Renal cortical epithelial cell (primary cell): ENCODE measurements at places on chromosomes 2 and 18. TPM values are rescaled to one million over a fixed set of nuclear protein-coding genes. Genes with fewer than 3 reads are reported as not detected.

SOWAHC gene
- 20.7 and 23.4 TPM in 2 replicates for total RNA-seq

IL36A gene
- total RNA-seq: not detected in 2 replicates

DNA sequence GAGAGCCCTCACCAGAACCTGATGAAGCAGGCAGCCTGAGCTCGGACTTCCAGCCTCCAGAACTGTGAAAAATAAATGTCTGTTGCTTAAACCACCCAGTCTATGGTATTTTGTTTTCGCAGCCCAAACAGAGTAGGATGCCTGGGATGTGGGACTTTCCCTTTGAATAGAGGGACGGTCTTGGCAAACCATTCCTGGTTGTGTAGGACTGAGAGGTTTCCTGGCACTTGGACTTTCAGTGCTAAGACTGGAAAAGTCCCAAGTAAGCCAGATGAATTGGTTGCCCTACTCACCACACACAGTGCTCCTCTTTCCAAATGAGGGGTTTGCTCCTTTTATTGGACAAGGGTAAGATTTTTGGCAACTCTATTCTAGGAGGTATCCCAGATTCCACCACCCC, 46.8 kb upstream of the ACMSD start:
- DNase-seq: no peak

DNA sequence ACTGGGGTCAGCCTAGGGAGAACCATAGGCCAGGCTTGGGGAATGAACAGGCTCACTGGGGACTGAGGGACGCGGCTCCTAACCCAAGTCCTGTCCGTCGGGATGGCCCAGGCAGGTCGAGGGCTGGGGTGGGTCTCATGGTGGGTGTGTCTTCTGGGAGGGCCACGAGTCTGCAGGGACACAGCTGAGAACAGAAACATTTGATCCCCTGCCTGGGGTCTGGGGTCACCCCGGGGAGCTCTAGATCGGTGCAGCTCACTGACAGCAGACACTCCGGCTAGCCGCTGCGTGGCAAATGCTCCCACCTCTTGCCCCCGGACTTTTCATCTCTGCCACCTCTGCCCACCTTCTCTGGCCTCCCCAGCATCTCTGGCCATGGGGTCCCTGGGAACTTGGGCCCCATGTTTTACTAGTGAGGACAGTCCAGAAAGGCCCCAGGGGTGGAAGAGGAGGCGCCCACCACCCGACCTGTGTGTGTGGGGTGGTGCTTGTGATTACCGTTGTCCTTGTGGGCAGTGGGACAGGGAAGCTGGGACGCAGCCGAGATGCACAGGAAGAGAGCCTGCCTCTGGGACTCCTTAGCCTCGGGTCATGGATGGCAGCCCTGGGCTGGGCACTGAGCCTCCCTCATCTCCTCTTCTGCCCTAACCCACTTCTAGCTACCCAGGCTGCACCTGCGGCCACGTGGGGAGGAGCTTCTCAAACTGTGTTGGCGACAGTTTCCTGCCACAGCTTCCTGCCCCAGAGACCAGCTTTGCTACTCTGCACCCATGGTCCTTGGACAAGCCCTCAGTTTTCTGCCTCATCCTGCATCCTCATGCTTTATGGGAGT, 4.9 kb downstream of the ZAP70 start:
- no peak for DNase-seq

KIAA2012 gene
- not detected in 2 replicates for total RNA-seq

GRCh38 chr2:18883616-18884456, 294.5 kb upstream of the NT5C1B start:
- DNase-seq: peak; percentile 15

- no peak for DNase-seq
Observed at GRCh38 chr2:102278720-102279390, 32.5 kb upstream of the IL1RL1 start.

- DNase-seq: peak; percentile 98
Observed at GRCh38 chr2:207513551-207514257, 16.1 kb upstream of the CREB1 start.

- no peak for DNase-seq
Observed at GRCh38 chr2:60699617-60700016, 56.5 kb upstream of the PAPOLG start.

DNA sequence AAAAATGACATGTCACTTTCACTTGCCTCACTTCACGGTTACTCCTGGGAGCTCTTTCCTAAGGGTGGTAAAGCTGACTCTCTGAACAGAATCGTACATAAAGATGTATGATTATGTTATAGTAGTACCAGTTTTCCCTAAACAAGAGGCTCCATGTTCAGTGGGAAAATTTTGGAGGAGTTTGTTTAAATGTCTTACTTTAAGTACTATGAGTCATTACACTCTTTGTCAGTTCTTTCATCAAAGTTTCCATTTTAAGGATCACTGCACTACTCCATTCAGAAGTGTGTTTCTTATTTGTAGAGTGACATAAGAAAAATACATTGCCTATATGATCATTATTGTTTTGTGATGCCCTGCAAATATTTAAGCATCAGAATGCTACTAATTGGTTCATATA, 121.1 kb upstream of the FIGN start:
- peak; percentile 67 for DNase-seq

- DNase-seq: no peak
Observed at GRCh38 chr2:200737585-200737984, 74.1 kb upstream of the BZW1 start.

CTAGE1 gene
- under 0.01 TPM in 1 of 2 replicates, not detected in the other for total RNA-seq

GRCh38 chr2:58812771-58813344, 571.7 kb upstream of the FANCL start:
- no peak for DNase-seq

GRCh38 chr2:98140210-98140609, 53.2 kb downstream of the VWA3B start:
- no peak for DNase-seq

LOXHD1 gene
- not detected in 2 replicates for total RNA-seq

- no peak for DNase-seq
Observed at GRCh38 chr2:72154386-72154975, 6.8 kb upstream of the CYP26B1 start.

AMER3 gene
- not detected in 2 replicates for total RNA-seq

ST8SIA5 gene
- total RNA-seq: under 0.01 and 0.75 TPM in 2 replicates

DNA sequence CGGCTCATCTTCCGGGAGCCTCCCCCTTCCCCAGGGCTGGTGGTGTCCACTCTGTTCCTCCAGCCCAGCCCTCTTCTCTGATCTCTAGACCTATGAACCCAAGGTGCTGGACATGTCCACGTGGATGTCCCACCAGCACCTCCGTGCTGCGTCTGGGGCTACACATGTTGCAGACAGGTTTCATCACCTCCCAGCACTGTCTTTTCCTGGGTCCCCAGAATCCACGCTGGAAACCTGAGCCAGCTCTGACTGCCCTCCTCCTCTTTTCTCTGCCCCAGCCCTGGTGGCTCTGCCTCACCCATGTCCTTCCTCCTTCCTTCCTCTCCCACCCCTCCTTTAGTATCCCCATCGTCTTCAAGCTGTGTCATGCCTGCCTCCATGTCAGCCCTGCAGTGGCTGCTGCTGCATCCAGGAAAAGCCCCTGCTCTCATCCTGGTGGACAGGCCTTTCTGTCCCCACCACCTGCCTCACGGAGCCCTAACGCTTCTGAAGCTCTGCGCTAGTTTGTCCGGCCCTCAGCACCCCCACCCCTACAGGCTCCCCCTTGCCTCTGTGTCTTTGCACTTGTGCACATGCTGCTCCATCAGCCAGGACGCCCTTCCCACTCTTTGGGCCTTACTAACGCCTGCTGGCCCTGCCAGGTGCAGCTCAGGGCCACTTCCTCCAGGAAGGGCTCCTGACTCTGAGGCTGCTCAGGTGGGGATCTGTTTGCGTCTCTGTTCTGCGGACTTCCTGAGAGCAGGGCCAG, 105.9 kb downstream of the DYSF start:
- DNase-seq: no peak

GRCh38 chr2:64837925-64838641, 151.1 kb upstream of the SLC1A4 start:
- DNase-seq: peak; percentile 82

- DNase-seq: peak; percentile 6
Observed at GRCh38 chr18:52588931-52589330, 248.9 kb downstream of the DCC start.

ADD2 gene
- total RNA-seq: 0.35 and 2.3 TPM in 2 replicates

DNA sequence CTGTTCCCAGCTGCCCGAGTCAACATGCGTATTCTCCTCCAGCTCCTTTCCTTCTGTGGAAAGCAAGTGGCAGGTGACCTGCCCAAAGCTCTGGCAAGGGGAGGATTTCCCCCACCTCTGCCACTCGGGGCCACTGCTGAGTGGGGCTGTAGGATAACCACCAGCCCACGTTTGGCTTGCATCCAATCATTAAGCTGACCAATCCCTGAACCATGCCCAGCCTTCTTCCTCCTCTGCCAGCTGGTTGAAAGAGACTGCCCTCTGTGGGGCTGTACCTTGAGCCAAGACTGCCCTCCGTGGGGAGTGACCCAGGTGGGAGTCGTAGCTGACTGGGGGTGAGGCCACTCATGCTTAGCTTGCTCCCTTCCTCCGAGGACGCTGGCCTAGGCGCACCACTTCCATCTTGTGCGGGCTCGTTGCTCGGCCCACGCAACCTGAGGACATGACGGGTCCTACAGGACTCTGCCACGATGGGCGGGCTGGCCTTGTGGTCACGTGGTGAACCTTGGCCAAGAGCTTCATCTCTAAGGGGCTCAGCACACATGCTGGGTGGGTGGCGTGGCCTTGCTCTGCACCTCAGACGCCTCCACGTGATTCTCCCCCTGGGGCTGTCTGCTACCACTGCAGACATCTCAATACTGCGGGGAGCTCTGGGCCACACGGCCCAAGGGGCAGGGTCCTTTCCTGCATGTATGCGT, 112.1 kb downstream of the NDUFA10 start:
- DNase-seq: no peak

DNA sequence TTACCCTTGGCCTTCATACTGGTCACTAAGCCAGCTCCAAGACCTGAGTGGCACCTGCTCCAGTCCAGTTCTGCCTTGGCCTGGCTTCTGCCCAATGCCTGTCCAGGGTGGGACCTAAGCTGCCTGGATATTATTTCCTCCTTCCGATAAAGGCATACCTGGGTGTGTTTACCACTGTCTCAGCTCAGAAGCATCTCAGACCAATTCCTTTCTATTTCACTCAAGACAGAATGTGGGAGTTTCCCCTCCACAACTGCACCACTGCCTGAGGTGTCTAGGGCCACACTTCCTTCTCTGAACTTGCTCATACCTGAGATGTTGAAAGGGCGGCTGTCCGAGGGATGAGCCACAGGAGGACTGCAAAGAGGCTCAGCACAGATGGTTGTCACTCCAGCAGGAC, 18.4 kb upstream of the CAB39 start:
- DNase-seq: peak; percentile 59

DNA sequence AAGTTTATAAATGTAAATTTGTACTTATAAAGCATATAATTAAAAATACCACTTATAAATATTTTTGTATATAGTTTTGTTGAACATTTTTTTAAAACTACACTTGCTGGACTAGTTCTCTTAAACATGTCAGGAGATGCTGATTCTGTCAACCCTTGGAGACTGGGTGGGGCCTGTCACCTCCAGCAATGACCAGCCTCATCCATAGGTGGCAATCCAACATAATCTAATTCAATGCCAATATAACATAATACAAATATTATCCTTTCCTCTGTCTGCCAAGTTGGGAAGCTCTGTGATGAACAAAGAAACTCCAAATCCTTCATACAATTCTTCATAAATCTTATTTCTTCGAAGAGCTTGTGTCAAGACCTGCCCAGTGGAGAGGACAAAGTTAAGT, 140.4 kb downstream of the RBMS1 start:
- no peak for DNase-seq

DNA sequence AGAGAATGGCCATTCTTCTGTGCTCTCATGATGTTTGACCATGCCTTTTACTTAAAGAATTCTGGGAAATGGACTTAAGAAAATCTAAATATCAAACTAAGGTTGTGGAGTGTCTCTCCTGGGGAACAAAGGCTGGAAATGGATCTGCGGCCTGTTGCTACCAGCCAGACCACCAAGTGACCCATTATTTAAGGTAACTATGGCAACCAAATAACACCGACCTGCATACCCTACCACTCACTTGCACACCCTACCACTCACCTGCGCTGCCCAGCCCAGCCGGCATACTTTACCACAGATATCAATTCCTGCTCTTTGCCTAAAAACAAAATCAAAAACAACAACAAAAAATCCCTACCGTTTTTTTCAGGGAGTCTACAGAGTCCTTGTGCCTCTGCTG, 203.2 kb downstream of the NBAS start:
- DNase-seq: no peak

MARCO gene
- 0.17 TPM in 1 of 2 replicates, not detected in the other for total RNA-seq

DNA sequence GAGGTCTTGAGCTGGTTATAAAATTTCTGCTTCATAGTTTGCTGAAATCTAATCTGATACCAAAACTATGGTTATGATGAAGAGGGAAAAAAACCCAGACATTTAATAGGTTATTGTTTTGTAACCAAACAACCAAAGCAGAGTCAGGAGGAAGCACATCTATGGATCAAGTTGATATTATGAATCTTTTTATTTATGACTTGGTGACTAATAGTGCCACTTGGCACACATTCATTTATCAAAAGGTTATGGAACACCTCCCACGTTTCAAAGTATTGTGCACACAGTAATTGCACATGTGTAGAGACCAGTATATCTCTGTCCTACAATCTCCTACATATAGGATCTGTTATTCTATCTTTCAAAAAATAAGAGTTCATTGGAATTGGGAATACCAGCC, 93.0 kb downstream of the DPP4 start:
- DNase-seq: no peak

STPG4 gene
- 0.20 and 0.52 TPM in 2 replicates for total RNA-seq

DNA sequence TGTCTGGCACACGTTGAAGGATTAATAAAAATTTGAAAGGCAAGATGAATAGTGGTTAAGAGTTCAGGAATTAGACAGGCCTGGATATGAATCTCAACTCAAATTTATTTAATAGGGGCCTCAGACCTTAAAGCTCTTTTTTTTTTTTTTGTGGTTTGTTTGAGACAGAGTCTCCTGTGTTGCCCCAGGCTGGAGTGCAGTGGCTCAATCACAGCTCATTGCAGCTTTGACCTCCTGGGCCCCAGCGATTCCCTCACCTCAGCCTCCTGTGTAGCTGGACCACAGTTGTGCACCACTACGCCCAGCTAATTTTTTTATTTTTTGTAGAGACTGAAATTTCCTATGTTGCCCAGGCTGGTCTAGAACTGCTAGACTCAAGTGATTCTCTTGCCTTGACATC, 3.0 kb downstream of the ZRANB3 start:
- no peak for DNase-seq

ITPRIPL1 gene
- total RNA-seq: 0.89 and 4.2 TPM in 2 replicates

GRCh38 chr2:31828891-31829290, 181.9 kb downstream of the MEMO1 start:
- peak; percentile 33 for DNase-seq

DNA sequence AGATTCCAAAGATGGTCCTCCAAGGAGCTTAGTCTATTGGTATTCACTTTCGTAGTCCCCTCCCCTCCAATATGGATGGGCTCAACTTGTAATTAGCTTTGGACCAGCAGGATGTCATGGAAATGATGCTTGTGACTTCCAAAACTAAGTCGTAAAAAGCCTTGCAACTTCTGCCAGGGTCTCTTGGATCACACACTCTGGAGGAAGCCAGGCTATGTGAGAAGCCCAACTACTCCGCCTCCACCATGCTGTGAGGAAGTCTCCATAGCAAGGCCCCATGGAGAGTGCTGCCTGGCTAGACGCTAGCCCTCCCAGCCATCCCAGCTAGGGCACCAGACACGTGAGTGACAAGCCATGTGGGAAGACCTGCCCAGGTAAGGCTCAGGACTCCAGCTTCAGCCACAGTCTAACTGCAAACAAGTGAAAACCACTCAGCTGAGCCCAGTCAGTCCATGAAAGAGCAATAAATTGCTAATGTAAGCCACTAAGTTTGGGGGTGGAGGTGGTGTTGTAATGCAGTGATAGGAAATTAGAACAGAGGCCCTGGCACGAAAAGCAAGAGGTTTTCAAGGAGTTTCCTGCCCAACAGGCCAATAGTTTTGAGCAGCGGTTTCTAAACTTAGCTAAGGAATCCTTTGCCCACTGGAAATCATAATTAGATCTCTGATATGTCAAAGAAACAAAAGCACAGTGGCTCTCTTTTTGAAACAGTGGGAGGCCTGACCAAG, 77.5 kb upstream of the GLI2 start:
- DNase-seq: no peak
